ENCODE measurements at places on chromosomes 13 and 19.

GRCh38 chr13:49213997-49214916 is 5.9 kb upstream of the MLNR start:
- DNase-seq, result no peak

DNA sequence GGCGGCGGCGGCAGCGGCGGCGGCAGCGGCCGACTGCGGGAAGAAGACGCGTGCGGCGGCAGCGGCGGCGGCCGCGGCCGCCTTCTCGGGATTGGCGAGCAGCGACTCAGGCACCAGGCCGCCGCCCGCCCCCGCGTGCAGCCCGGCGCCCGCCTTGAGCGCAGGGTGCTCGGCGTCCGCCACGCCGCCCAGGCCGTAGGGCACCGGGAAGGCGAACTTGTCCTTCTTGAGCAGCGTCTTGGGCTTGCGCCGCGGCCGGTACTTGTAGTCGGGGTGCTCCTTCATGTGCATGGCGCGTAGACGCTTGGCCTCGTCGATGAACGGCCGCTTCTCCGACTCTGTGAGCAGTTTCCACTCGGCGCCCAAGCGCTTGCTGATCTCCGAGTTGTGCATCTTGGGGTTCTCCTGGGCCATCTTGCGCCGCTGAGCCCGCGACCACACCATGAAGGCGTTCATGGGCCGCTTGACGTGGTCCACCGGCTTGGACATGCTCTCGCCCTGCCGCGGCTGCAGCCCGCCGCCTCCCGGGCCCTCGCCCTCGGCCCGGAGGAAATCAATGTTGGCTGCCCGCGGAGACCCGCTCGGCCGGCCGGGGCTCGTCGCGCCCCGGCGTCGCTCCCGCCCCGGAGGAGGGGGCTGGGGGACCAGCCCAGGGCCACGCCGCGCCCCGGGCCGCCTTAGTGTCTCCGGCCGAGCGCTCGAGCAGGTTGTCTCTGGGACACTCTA is 621 bp downstream of the SOX21 start:
- no peak for DNase-seq

GRCh38 chr13:60351326-60351725 is 45.7 kb upstream of the TDRD3 start:
- DNase-seq, result no peak

DNA sequence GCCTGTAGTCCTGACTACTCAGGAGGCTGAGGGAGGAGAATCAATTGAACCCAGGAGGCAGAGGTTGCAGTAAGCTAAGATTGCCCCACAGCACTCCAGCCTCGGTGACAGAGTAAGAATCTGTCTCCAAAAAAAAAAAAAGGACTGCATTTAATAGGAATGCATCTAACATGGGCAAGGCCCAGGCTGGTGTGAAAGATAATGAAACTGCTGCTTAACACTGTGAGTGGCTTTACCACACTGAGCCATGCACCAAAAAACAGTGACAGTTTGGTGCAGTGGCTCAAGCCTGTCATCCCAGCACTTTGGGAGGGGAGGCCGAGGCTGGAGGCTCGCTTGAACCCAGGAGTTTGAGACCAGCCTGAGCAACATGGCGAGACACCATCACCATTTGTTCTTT is 8.6 kb downstream of the GTF2F1 start:
- DNase-seq, result no peak

DNA sequence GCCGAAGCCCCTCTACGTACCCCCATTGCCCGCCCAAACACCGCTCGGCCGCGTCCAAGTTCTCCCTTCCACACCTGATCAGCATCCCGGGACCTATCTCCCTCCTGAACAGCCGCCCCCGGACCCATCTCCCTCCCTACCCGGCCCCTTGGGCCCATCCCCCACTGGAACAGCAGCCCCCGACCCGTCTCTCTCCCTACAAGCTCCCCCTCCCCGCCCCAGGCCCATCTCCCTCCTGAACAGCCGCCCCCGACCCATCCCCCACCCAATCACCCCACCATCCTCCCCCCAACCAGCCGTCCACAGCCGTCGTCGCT is 610 bp downstream of the ZSCAN1 start:
- DNase-seq, result no peak

DNA sequence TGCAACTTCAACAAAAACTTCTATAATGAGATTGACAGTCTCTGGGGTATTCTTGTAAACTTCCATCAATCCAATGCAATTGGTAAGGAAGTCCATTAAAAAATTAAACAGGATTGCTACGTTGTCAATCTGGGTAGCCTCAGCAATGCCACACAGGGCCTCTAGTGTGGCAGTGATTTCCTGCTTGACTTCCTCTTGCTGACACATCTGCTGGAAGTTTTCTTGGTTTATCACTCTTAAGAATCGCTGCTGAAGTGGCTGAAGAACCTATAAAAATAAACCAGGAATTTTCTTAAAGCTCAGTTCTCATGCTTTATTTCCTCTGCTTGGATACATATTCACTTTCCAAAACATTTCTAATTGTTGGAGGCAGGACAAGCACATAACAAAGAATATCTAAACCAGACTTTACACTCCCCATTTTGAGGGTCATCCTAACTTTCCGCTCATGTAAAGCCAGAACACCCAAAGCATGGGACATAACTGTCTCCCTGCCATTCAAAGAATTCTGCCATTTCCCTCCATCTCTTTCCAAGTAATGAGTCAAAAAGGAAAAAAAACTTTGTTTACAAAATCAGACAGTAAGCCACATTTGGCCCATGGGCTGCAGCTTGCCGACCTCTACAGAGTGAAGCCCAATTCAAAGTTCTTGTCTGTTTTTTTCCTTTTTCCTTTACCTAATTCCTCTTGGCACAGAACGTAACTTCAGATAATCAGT is 23.2 kb upstream of the EEF1AKMT1 start:
- no peak for DNase-seq

DNA sequence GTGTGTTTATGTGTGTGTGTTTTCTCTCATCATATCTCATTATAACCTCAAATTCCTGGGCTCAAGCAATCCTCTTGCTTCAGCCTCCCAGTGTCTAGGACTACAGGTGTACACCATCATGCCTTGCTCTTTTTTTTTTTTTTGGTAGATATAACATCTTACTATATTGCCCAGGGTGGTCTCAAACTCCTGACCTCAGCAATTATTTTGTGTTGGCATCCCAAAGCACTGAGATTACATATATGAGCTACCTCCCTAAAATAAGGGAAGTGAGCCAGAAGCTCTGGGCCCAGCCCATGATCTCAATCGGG is 448 bp upstream of the ZNF543 start:
- DNase-seq, result no peak

DNA sequence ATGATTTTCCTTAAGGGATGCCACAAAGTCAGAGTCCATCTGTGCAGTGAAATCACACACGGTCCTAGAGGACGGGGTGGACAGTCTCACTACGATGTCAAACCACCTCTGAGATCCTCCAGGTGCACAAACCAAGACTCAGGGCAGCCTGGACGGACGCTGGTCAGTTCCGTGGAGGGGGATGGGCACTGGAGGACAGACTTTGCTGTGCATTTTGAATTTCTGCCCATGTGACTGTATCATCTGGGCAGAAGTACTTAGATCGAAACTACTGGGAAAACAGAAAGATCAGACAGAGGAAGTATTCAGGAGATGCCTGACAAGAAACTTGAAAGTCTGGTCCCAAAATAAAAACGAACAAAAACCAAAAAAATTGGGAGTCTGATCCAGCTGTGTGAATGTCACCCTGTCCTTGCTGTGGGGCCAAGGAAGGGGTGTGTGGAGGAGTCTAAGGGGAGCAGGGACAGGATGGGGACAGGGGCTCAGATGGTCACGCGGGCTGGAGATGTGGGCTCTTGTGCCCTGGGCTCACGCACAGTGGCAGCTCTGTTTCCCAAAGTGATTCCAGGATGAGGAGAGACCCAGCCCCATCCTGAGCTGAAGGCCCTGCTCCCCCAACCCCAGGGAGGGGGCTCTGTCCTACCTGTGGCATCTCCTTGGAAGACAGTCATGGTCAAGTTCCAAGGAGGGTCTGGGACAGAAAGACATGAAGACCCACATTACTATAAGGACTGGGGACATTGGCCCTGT is 1.5 kb downstream of the SIGLEC8 start:
- DNase-seq, result no peak

DNA sequence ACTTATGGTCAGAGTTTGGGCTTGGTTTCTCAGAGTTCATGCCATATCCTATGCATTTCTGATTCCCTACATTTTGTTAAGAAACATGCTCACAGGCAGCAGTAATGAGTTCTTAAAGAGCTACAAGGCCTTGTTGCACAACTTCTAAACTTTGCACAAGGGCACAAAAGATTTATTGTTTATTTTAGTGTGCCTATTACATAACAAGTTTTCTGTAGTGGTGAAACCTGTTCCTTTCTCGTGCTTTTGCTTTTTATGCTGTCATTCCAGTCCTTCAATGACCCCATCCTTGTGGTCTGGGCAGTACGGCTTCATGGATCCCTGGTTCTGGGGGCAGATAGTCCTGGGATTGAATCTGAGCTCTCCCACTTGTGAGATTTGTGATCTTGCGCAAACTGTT is 17.8 kb downstream of the ZNF507 start:
- no peak for DNase-seq

DNA sequence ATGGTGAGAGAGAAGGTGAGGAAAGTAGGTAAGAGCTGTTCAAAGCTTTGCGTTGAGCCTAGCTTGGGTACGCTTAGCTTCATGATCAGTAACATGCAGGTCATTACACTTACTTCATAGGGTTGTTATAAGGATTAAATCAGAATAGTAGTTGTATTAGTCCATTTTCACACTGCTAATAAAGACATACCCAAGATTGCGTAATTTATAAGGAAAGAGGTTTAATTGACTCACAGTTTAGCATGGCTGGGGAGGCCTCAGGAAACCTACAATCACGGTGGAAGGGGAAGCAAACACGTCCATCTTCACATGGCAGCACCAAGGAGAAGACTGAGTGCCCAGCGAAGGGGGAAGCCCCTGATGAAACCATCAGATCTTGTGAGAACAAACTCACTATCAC is 21.9 kb downstream of the GPALPP1 start:
- DNase-seq, result no peak

GRCh38 chr19:57245959-57246358 is 5.5 kb downstream of the ZNF805 start:
- DNase-seq, result no peak

- DNase-seq, result no peak
These were observed 193.6 kb upstream of the STARD13 start for GRCh38 chr13:33479105-33479504.

DNA sequence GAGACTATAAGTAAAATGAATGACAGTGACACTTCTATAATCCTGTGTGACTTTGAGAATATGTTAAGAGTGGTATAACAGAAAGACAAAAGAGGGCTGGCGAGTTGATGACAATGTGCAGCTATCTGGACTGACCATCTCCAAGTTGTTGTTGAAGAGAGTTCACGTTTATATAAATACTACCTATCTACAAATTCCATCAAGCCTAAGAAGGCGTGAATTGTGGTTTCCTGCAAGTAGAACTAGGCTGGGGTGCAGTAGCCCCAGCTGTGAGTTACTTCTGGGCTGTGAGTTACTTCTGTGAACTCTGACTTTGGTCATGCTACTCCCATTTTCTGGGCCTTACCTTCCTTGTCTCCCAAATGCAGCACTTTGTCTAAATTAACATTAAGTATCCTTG is 561.0 kb downstream of the TBC1D4 start:
- DNase-seq, result no peak

GRCh38 chr13:84399320-84400085 is 517.2 kb upstream of the SLITRK1 start:
- DNase-seq, result no peak

DNA sequence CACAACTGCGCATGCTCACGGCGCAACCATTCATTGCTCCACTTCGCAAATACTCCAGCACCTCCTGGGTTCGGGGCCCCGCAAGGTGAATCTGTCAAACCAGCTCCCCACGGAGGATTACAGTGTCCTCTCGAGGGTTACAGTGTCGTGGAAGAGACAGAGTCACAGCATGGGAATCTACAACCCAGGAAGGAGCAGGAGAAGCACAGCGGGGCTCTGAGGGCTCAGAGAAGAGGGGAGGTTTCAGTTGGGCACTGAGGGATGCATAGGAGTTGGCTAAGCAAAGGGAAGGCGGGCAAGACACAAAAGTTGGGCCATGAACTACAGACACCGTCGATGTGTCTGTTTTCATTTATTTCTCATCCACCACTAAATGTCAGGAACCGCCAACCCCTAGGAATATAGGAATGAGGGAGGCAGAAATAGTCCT is 1.0 kb upstream of the GTF2F1 start:
- DNase-seq, result no peak
